ENCODE measurements at places on chromosomes 11 and 22.

DNA sequence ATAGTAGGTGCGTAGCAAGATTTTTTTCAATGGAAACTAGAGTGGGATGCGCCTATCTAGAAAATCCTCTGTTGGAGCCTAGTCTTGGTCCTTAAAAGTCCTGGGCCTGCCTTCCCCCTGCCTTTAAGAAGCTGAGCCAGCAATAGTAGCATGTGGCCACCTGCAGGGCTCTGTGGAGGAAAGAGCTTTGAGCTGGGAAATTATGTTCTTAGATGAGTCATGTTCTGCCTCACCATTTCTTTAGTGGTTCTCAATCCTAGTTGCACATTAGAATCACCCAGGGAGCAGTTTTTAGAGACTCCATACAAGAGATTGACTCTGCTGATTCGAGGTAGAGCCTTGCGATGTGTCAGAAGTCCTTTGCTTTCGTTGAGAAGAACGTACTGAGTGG is 133.5 kb downstream of the COMMD9 start:
- no peak for DNase-seq

DNA sequence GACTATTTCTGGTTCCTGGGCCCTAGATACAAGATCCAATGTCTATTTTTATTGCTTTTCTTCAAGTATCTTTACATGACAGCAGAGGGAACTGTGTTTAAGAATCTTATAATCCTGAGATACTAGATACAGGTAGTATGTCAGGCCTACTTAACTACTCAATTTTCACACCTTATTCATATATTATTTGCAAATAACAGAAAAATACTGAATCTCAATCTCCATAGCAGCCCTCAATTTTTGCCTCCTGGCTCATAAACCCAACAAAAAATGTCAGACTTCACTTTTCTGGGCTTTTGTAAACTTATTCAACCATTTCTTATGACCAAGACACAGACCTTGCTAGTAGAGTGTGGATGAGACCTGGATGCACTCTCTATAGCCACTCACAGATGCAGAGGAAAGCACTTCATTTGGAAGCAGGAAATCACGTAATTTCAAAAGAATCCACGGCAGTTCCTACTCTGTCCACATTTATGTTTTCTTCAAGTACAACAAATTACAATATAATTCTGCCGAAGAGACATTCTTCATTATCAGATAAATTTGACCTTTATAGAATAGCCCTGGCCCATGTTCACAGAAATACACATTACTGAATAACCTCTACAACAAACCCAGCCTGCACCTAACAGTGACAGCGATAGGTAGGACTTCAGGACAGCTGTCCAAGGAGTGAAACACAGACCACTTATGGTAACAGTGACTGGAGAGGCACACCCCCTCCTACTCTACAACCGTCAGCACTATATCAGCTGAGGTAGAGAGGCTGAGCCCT is 62.0 kb upstream of the YPEL1 start:
- no peak for DNase-seq

- DNase-seq = no peak
Measured at GRCh38 chr11:65616575-65617001, 1.0 kb downstream of the PCNX3 start.

DNA sequence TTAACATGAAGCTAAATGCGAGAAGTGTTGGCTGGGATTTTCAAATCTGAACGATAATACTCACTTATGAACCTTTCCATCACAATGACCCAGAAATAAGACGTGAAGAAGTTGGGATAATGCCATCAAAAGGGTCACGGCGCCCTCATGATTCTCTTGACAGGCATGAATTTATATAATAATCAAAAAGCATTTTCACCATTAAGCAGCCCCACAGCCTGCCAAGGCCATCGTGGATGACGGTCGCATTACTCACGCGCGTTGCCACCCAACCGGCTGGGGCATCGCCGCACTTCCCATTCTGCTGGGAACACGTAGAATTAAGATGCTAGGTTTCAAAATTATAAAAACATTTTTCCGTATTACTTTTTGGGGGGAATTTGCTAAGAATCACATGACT is 18.9 kb upstream of the GAL start:
- no peak for DNase-seq

- no peak for DNase-seq
Measured at GRCh38 chr11:36695571-36695970, 97.5 kb upstream of the RAG2 start.

DNA sequence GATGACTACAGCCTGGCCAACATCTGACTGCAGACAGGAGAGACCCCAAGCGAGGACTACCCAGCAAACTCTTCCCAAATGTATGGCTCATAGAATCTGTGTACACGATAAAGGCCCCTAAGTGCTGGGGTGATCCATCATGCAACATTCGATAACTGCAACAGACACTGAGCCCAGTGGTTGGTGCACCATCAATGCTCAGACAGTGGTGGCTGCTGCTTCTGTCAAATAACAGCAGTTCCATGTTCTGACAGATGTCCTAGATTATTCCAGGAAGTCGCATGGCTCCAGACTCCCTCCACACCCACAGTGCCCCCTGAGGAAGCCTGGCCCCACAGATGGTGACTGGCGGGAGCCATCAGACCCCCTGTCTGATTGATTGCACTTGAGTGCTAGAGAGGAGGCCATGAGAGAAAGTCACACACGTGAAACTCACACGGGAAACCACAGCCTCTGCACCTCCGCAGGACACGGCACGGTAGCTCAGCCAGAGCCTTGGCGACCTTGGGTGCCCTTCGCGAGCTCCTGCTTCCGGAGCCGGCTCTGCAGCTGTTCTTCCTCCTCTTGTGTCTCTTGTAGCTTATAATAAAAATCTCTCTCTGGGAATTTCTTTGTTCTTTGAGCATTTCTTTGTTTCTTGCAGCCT is 1155.9 kb downstream of the TBC1D22A start:
- no peak for DNase-seq

DNA sequence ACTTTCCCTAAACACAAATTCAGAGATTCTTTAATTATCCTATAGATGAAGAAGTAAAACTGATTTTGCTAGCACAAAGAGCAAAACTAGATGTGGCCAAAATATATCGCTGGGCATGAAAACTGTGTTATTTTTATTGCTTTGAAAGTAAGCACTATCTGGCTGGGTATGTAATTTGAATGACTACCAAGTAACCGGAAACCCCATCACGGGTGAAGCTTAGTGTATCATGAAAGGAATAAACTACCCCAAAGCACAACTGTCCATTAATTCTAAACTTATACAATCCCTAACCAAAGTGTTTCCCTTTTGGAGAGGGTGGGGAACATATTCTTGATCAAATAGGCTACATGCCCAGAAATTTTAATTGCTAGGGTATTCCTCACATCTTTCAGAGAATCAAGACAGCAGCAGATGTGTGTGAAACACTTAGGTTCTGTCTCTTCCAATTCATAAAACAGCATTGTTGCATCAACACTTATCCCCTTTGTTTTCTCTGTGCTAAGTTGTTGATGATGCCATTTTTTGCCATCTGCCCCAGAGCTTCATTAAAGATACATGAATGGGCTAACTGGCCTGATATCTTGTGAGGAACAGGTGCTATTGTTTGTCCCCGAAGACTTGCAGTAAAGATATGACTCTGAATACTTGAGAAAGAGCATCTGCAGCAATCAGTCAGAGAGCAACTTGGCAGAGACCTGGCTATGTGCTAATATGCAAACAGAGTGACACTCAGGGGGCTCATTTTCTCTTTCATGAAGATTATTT is 238.2 kb downstream of the SOX6 start:
- no peak for DNase-seq

DNA sequence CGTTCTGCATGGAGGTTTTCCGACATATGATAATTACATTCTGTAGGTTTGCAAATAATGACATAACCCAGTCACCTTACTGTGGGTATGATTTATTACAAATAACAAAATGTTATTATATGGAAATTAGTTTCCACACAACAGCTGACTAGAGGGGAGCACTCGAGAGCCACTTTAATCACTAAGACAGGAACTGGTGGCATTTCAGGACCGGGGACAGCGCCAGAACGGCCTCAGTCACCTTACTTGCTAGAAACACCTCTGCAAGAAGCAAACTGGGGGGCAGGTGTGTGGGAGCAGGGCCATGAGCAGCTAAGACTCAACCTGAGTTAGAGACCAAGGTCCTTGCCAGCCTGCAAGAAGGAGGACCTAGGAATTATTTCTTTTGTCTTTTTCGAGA is 199.9 kb downstream of the DSCAML1 start:
- peak; percentile 40 for DNase-seq

DNA sequence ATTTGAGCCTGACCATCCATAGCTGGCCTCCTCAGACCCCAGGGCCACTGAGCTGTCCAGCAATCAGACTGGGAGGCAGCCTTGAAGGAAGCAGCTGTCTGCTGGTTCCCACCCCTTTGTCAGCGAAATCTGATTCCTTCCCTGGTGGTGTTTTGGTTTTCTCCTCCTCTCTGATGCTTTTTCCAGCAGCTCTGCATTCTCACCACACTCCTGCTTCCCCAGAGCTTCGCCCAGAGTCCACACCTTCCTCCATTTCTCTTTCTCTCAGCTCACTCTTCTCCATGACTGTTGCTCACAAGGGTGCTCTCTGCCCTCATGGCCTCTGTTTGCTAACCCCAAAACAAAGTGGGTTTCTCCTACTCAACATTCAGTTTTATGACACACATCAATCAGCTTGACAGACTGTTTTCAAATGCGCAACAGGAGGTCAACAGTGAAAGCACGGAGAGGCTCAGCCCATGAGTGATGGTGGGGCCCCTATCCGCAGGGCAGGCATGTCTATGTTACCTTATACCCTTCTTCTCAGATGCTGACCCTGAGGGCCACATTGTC is 130.6 kb upstream of the MTNR1B start:
- DNase-seq = peak; percentile 44

- no peak for DNase-seq
Measured at GRCh38 chr11:95589893-95590612, 199.5 kb downstream of the FAM76B start.

DNA sequence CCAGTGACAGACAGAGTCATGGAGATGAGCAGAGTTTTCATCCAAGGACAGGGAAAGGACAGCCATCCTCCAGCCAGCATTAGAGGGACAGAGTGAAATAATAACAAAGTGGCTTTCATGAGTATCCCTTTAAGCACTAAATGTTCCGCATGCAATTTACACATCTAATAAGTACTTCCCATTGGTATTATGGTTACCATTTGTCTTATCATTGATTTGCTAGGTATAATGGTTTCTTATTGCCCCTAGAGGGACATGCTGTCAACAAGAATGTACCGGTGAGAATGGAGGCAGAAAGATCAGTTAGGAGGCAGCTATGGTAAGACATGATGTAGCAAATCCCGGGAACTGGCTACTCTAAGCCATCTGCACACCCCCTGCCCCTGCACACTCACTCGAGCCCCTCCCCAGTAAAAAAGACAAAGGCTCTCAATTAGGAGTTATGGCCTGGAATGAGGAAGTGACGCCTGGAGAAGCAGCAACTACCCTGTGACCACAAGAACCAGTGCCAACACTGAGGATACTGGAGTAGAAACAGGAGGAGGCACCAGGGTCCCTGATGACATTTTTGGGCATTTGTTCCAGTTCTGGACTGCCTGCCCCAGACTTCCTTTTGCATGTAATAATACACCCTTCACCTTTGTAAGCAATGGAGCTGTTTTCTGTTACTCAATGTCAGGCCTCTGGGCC is 30.2 kb upstream of the HMGXB4 start:
- no peak for DNase-seq

GRCh38 chr11:9756461-9756860 is 92.6 kb downstream of the SWAP70 start:
- DNase-seq = no peak

Measured in GM03348 (cell line).